ENCODE measurements at places on chromosomes 1 and 21.

GRCh38 chr1:36755303-36756230 lies 272.9 kb upstream of the CSF3R start:
- no peak for DNase-seq

- DNase-seq: no peak
Observed at GRCh38 chr1:227449051-227449450, 114.3 kb upstream of the ZNF678 start.

GRCh38 chr1:109388884-109389637 lies 8.7 kb downstream of the SORT1 start:
- no peak for DNase-seq

GRCh38 chr1:15410884-15411245 lies 1.2 kb downstream of the EFHD2 start:
- DNase-seq: no peak

GRCh38 chr1:221874285-221875003 lies 132.6 kb upstream of the DUSP10 start:
- DNase-seq: no peak

GRCh38 chr1:44086692-44087474 lies 31.7 kb upstream of the KLF17 start:
- no peak for DNase-seq

- DNase-seq: no peak
Observed at GRCh38 chr1:228263636-228264035, 55.8 kb downstream of the OBSCN start.

GRCh38 chr21:40070871-40071270 lies 203.6 kb downstream of the PCP4 start:
- DNase-seq: peak; percentile 50

DNA sequence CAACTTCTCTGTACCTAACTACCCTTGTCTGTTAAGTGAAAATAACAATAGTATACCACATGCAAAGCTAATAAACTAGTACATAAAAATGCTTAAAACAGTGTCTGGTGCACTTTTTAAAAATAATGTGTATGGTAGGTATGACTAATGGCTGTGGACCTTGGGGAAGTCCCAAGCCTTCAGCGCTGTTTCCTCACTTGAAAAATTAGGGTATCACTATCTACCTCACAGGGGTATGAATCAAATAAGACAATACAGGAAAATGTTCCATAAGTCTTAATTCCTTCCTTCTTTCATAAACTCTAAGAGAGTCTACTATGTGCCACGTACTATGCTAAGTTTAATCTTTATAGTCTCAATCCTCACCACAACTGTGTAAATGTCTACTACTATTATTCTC lies 32.0 kb downstream of the EGLN1 start:
- no peak for DNase-seq

DNA sequence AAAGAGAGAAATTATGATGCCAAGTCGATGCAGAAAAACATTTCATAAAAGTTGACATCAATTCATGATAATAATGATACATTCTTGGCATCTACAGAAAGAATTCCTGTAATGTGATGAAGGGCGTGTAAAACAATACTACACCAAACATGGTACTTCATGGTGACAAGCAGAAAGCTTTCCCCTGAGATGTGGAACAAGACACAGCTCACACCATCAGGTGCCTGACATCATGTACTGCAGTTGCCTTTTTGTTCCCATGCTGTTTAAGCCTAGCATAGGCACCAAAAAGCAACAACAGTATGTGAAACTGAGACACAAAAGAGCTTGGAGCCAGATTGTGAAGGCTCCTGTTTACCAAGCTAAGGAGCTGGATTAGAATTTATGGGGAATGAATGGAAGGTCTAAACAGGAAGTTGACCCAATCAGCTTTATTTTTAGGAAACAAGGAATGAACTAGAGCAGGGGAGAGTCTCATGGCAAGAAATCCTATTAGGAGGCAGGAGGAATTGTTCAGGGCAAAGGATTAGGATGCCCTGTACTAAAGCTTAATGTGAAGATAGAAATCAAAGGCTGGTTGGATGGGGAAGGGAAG lies 67.2 kb downstream of the SYDE2 start:
- DNase-seq: no peak

DNA sequence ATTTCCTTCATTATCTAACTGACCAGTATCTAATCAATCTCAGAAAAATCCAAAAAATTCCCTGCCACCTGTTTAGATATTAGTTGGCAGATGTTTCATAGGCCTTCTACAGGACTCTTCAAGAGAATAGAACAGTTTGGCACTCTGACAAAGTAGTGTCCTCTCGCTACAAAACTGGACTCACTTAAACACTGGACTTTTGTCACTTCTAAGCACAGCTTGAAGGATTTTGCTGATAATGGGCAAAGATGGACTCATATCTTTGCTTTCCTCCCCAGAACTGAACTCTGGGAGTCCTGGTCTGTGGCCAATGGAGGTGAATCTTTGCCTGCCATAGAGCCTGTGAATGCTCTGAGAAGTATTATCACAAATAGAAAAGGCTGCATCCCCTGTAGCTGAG lies 58.2 kb upstream of the ZNF326 start:
- no peak for DNase-seq

GRCh38 chr1:22978299-22978698 lies 5.6 kb upstream of the LACTBL1 start:
- no peak for DNase-seq

GRCh38 chr1:28244549-28245251 lies 8.8 kb downstream of the ATP5IF1 start:
- no peak for DNase-seq

DNA sequence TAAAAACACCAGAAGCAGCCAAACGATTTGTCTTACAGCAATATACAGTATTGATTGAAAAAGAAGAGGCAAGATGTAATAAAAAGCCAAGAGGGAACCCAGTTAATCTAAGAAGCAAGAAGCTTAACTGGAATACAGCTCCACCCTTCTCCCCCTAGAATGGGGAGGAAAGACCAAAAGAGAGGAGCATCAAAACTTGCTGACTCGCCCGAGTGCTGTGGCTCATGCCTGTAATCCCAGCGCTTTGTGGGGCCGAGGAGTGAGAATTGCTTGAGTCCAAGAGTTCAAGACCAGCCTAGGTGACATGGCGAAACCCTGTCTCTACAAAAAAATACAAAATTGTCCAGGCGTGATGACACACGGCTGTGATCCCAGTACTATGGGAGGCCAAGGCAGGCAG lies 32.2 kb downstream of the BRWD1 start:
- DNase-seq: no peak

DNA sequence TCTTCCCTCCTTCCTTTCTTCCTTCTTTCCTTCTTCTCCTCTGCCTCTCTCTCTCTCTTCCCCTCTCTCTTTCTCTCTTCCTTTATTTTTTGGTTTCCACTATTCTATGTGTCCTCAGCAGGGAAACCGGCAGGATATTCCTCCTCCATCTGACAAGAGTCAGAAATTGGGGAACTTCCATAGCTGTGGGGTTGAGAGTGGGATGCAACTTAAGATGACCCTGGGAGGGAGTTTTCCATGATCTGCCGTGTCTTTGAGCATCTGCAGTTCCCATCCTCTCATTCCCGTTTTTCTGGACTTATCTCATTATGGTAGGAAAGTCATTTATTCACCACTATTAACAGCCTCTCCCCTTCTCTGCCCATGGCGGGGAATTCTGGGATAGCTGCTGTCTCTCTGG lies 98.6 kb downstream of the NMNAT2 start:
- DNase-seq: no peak

DNA sequence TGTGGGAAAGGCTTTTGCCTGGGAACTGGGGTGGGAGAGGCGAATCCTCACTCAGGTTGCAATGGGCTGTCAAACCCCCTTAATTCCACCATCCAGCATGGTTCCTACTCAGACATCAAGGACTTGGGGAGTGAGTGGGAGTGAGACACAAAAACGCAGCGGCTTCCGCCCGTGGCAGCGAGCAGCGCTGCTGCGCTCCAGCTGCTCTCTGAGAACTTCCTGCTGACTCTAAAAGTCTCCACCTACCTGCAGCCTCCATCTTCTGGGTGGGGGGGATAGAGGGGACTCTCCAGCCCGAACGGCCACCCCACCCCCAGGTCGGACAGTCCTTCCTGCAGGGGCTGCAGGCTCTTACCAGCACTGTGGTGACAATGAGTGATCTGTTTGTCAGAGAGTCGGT lies 184.4 kb downstream of the GRIK3 start:
- no peak for DNase-seq

DNA sequence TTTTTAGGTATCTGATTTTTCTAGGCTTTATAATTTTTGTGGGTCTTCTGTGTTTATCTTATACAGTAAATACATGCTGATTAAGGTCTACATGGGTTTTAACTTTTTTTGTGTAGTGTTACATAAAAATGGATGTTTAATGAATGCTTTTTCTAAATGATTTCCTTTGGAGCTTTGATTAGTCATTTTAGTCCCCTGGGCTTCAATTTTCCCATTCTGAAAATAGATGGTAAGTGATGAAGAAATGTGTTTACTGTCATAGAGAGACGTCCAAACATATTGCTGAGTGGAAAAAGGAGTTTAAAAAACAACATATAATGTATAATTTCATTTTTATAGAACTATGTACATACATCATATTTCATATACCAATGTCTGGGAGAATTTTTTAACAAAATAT lies 140.9 kb upstream of the HMCN1 start:
- DNase-seq: no peak

GRCh38 chr1:11337580-11338073 lies 64.6 kb downstream of the UBIAD1 start:
- DNase-seq: peak; percentile 42

DNA sequence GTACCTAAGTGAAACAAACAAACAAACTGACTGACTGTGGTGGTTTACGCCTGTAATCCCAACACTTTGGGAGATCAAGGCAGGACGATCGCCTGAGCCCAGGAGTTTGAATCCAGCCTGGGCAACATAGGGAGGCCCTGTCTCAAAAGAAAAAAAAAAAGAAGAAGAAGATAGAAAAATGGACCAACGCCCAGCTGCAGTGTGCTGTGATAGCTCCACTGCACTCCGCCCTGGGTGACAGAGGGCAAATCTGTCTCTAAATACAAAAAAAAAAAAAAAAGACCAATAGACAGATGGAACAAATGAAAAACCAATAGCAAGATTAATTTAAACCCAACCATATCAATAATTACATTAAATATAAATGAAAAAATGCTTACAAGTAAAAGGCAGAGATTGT lies 13.9 kb downstream of the AKR7A3 start:
- DNase-seq: no peak

GRCh38 chr1:223319905-223320580 lies 43.9 kb downstream of the SUSD4 start:
- no peak for DNase-seq

DNA sequence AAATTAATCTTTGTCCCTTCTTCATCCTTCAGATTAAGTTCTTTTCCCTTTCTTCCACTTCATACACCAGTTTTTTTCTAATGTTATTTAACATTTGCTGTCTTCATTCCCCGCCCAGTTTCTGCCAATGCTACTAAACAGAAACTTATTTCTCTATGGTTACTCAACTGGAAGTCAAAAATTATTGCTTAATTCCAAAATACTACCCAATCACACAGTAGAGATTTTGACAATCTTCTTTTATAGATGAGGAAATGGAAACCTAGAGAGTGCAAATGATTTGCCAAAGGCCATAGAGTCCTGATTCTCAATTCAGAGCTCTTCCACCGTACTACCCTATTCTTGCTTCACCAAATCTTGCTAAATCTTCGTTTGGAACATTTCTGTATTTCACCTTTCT lies 58.1 kb upstream of the SH3GLB1 start:
- DNase-seq: no peak

- no peak for DNase-seq
Observed at GRCh38 chr1:11568687-11569086, 85.5 kb downstream of the FBXO2 start.

DNA sequence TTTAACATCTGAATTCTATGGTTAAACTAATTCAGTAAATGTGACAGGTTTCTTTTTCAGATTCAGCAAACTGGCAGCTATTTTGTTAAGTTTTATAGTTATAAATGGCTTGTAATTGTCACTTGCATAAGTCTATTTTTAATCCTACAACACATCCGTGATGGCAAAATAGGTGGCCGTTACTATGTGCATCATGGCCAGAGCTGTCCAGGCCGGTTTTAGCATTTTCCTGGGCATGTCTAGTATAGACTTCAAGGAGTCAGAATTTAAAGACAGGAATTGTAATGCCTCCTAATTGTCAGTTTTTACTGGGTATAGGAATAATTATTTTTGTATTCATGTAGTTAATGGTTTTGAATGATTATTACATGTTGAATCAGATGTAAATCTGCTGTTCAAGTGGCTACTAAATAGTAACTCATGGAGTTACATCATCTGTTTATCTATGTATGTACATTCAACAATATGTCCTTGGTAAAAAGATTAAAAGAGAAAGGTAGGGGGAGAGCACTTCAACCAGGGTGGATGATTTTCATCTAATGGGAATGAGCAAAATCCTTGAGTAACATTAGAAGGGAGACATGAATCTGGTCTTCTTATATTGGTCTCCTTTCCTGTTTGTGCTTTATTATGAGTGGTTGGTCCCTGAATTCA lies 3.2 kb upstream of the B3GALT2 start:
- DNase-seq: no peak

DNA sequence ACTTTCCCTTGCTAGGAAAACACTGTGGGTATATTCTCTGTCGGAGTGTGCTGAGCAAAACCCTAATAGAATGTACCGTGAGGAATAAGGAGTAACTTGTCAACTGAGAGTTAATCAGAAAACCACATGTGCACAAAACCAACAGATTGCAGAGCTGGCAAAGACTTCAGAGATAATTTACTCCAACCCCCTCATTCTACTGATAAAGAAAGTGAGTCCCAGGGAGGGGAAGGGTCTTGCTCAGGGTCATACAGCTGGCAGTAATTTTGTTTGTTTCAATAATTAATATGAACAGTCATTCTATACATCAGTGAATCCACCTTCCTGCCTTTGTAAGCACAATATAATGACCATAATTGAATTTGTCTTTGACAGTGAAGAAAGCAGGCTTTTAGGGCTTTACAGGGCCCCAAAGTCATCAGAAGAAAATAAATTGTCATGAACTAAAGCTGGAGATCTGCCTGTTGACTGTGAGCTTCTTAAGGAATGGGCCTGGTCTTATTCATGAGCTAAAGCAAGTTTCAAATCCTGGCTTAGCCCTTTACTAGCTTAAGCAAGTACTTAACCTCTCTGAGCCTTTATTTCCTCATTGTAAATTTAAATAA lies 67.2 kb upstream of the HOOK1 start:
- no peak for DNase-seq

DNA sequence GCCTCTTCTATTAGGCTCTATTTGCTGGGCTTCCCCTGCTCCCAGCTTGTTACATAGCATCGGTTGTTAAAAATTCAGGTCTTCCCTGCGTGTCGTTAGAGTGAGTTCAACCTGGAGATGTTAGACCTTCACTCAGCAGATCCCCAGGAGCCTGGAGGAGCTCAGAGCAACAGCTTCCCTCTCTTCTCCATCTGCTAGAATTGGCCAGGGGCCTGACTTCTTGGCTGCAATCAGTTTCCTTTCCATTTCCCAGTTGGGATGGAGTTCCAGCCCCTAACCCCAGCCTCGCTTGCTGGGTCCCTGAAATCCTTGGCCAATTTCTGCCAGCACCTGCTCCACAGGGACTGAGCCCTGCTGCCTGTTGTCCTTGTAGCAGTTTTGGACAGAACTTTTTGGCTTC lies 55.9 kb downstream of the MT1HL1 start:
- no peak for DNase-seq

- peak; percentile 87 for DNase-seq
Observed at GRCh38 chr1:36224537-36225282, 467 bp downstream of the THRAP3 start.
